ENCODE measurements at places on chromosomes 4 and X.

- DNase-seq = no peak
Measured at GRCh38 chr4:7988437-7988836, 48.8 kb upstream of the AFAP1 start.

GRCh38 chr4:108779958-108780357 lies 17.1 kb upstream of the ETNPPL start:
- DNase-seq = no peak

GRCh38 chr4:100295792-100296191 lies 105.5 kb upstream of the DDIT4L start:
- DNase-seq = no peak

DNA sequence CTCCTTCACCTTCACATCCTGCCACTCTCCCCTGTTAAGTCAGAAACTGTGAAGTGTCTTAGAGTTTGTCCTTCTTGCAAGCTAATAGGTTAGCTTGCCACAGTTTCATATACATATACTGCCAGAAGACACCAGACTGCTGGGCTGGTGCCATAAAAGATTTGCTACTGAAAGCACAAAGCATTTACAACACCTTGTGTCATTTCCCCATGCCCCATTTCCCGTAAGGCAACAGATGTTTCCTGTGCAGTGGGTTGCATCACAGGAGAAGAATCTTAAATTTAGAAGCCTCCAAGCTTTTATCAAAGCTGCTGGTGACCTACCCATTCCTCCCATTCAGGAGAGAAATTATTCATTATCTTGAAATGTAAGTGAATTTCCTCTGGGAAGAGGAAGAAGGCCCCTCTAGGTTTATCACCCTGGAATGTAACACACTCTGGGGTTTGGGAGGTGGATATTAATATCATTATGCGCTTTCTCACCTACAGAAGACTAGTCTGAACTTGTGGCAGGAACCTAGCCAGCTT lies 34.5 kb upstream of the RAB33B start:
- DNase-seq = no peak

GRCh38 chr4:67475155-67475554 lies 70.1 kb downstream of the CENPC start:
- DNase-seq = no peak

DNA sequence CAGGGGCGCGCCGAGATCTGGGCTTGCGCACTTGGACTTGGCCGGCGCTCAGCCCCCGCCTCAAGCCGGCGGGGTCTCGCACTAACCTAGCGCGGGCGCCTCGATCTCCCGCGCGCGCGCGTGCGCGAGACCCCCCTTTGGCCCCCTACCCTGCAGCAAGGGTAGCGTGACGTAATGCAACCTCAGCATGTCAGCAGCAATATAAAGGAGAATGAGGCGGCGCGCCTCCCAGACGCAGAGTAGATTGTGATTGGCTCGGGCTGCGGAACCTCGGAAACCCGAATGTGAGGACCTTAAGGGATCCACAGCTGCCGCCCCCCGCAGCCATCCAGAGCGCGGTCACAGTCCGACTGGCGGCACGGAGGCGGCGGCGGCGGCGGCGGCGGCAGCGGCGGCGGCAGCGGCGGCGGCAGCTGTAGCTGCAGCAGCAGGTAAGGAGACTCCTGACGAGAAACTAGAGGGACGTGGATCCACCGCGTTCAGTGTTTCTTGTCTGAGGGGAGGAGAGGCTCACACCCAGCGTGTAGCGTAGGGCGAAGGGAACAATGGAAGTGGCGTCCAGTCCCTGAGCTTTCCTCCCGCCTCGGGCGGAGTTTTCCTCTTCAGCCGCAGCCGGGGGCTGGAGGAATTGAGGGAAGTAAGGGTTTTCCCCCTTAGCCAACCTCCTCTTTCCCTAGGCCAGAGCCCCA lies at the start of the genes SATL1 and ZNF711:
TSS of gene SATL1 (minus strand) at position 19 of the 689 bp plus-strand sequence. CDS start 134,811 bp downstream, outside the sequence.
TSS of gene ZNF711 (plus strand) at position 231 of the 689 bp plus-strand sequence. CDS start 3,582 bp downstream, outside the sequence.
- DNase-seq = no peak

GRCh38 chr4:152630324-152630723 lies 49.5 kb downstream of the TMEM154 start:
- no peak for DNase-seq

- DNase-seq = peak; percentile 81
Measured at GRCh38 chrX:131812847-131813825, 210.0 kb upstream of the STK26 start.

GRCh38 chr4:169690787-169691186 lies 67.0 kb downstream of the HPF1 start:
- no peak for DNase-seq

DNA sequence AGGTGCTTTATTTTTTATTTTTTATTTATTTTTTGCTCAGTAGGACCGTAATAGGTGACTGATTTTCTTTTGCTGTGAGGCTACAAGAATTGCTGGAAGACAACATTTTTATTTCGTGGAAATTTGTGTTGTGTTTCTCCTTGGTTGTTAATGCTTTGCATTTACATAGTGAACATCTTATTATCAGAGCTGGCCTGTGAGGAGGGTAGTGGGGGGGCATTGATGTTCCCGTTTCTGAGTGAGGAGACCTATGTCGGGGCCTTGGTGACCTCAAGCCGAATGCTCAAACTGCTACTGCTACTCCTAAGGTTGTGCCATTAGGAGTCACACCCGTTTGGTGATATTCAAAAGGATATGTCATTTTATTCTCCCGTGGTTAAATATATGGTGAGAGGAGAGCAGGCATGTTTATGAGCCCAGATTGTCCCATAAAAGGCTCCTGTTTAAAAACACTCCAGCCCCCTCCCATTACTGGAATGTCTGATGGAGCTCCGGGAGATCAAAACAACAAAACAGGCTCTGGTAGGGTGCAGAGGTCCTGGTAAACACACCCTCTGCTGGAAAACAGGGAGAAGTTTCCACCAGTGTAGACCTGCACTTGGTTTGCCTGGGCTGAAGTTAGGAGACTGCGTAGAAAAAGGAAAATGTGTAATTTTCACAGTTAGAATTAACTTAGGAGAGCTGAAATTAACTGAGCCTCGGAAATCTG lies 5.6 kb downstream of the PDGFRA start:
- no peak for DNase-seq

DNA sequence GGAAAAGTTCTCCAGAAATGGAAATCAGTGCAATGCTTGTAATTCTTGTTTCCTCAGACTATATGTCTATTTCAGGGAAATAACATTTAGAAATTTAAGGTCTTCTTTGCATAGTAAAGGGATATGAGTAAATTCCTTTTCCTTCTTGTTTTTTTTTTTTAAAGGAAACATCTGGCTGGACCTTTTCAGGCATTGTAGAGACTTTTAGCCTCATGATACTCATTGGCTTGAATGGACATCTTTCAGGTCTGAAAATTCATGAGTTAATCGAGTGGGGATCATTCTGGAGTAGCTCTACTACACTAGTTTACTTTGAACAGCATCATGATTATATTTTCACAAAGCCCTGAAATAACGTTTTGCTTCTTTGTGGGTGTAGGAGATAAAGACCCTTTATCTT lies 88.6 kb upstream of the CBLL2 start:
- no peak for DNase-seq

DNA sequence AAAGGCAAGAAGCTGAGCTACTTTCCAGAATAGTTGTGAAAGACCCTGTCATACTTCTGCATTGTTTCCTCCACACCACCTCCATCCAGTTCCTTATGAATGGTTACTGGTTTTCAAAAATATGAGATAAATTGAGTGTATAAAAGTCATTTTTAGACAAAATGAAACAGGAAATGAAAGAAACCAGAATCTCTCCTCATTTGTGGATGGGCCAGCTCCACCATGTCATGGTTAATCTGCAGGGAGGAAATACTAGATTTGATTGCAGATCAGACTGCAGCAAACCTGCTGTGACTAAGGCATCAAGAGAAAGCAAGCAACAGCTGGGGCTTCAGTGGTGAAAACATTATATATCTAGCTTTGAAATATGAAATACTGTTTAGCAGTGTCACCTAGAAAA lies 23.8 kb downstream of the F9 start:
- no peak for DNase-seq

GRCh38 chr4:7087036-7087435 lies 19.2 kb upstream of the GRPEL1 start:
- no peak for DNase-seq

DNA sequence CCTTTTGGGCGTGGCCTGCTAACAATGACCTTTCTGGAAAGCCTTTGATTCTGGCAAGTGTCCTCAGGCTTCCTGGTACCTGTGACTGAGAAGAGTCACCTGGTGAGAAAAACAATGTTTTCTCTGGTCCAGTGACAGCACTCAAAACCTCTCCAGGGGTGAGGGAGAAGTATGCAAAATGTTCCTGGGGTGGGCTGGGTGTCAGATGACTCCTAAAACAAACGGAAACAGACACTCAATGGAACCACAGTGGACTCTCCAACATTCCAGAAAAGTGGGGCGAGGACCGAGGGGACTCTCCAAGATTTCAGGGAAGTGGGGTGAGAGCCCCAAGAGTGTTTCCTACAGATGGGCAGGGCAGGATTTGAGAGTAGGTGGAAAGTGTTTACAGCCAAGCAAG lies 69.5 kb downstream of the ANAPC4 start:
- no peak for DNase-seq

GRCh38 chrX:20463296-20464075 lies 196.8 kb upstream of the RPS6KA3 start:
- DNase-seq = no peak

DNA sequence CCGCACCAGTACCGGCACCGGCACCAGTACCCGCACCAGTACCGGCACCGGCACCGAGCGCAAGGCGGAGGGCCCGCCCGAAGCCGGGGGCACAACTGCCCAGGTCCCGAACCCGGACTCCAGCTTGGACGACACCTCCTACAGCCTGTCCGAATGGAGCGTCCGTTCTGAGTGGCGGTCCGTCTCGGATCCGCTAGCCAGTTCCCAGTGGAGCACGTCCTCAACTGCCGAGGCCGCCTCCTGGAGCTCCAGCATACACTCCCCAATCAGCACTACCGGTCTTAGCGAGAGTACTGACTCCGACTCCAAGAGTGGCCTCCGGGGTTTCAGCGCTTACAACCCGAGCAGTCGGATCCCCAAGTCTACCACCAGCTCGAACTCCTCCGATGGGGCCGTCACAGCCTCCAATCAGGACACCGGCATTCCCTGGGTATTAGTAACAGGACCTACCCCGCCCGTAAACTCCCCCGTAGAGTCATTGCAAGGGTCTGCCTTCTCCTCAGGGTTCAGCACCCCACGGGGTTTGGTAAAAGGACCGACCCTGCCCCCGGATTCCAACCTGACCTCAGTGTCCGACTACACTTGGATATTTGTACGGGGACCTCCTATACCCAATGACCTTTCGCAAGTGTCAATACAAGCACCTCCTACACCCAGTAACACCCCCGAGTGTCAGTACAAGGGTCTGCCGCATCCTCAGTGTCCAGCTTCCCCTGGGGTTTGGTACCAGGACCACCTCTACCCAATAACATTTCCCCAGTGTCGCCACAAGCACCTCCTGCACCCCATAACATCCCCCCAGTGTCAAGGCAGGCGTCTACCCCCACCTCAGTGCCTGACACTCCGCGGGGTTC lies 721 bp upstream of the MAOA start:
- DNase-seq = no peak

DNA sequence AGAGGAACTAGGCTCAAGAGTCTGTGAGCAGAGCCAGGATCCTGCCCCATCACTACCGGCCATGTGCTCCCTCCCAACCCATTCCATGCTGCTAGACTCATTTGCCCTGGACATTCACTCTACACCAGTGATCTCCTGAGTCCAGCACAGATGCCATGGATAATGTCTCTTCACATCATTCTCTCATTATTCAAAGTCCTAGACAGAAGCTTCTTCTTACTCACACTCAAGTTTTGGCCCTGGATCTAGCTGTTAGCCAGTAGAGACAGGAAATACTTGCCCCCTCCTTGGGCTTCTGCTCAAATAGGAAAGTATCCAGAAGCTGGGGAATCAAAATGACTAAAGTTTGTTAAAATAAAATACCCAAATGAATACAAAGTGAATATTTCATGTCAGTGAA lies 266.8 kb upstream of the LDB2 start:
- DNase-seq = no peak

DNA sequence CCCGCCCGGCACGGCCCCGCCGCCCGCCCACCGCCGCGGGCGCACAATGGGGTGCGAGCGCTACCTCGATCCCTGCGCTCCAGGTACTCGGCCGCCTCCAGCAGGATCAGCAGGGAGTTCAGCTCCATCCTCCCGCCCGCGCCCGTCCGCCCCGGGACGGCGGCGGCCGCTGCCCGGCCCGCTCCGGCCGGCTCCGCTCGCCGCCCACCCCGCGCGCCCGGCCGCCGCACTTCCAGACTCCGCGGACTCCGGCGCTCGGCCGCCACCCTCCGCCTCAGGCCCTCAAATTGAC lies at the start of gene MXD4:
TSS of gene MXD4 (minus strand) at position 257 of the 292 bp plus-strand sequence. CDS start at position 128, 129 bp downstream.
- DNase-seq = no peak

- no peak for DNase-seq
Measured at GRCh38 chrX:150234126-150234525, 129.0 kb upstream of the MAMLD1 start.

DNA sequence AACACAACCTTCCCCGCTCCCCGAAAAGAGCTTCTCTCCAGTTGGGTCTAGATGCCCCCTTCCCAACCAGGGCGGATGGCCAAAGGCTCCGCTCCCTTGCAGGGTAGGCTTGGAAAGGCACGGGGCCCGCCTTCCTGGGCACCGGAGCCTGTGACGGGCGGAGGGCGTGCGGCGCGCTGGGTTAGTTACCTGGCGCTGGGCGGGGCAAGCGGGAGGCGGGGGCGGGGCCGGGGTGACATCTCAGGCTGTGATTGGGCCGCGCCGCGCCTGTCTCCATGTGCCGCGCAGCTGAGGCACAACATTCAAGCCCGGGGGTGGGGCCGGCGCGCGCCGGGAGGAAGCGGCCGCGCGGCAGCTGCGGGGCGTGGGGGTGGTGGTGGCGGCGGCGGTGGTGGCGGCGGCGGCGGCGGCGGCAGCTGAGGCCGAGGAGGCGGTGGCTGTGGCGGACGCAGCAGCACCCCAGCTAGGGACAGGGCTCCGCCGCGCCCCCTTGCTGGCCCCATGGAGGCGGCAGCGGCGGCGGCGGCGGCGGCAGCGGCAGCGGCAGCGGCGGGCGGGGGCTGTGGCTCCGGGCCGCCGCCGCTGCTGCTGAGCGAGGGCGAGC lies at the start of gene REPS2:
TSS of gene REPS2 (plus strand) at position 298 of the 604 bp plus-strand sequence. CDS start at position 502, 204 bp downstream.
- DNase-seq = peak; percentile 67

DNA sequence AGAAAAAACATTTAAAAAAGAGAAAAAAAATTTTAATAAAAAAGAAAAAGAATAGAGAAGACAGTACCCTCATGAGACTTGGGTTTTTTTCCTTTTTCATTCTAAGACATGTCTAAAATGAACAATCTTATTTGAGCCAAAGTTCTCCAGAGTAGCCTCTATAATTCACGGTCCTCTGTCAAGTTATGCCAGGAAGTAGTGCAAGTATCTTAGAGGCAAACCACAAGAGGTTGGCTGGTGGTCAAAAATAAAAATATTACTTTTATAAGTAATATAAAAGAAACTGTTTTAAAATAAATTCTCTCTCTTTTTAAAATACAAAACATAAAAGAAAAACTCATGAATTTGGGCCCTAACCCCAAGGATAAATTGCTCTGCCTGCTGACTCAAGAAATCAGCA lies 26.5 kb downstream of the HNRNPDL start:
- DNase-seq = no peak

DNA sequence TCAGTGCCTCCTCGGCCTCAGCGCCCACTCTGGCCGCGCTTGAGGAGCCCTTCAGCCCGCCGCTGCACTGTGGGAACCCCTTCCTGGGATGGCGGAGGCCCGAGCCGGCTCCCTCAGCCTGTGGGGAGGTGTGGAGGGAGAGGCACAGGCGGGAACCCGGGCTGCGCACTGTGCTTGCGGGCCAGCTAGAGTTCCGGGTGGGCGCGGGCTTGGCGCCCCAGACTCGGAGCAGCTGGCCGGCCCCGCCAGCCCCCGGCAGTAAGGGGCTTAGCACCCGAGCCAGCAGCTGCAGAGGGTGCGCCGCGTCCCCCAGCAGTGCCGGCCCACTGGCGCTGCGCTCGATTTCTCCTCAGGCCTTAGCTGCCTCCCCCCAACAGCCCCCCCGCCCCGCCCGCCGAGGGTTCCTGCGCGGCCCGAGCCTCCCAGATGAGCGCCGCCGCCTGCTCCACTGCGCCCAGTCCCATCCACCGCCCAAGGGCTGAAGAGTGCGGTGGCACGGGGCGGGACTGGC lies 1137.0 kb downstream of the PCDH18 start:
- no peak for DNase-seq

Measured in effector CD4-positive, alpha-beta T cell (primary cell).